Transverse colon (tissue), 4 donors: ENCODE measurements at places on chromosomes 12 and 14.

DNA sequence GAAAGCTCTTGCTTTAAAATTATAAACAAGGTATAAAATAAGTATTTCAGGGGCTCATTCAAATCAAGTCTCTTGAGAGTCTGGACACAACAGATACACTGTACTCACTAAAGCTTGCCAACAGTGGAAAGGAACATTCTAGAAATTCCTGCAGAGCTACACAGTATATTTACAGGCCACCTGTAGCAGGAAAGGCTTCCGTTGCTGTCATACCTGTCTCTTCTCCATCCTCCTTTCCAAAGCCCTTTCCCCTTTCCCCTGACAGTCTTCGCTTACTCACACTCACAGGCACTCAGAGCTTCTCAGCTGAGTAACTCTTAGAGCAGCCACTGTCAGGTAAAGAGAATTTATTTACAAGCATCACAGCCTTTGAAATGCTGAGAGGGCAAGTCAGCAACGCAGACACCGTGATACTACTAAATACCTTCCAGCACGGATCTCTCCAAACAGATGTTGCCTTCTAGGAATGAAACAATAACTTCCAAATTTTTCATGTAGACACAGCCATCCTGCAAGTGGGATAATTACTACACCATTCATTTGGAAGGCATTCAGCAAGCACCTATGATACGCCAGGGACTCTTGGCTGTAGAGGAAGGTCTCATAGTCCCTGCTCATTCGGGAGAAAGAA, 167.9 kb downstream of the FOXN3 start:
- no peak for DNase-seq

GRCh38 chr14:81305065-81305464, 84.3 kb upstream of the GTF2A1 start:
- DNase-seq: no peak

GRCh38 chr12:125634813-125635212, 569.6 kb downstream of the AACS start:
- DNase-seq: no peak

GRCh38 chr12:42129595-42130204, 15.0 kb downstream of the GXYLT1 start:
- peak; percentile 13 for DNase-seq

- no peak for DNase-seq
These were observed 279.5 kb downstream of the ETNK1 start for GRCh38 chr12:22904485-22904884.

- DNase-seq: no peak
These were observed 159.5 kb upstream of the NRXN3 start for GRCh38 chr14:78010688-78011087.

GRCh38 chr12:252636-253035, 10.0 kb downstream of the SLC6A13 start:
- no peak for DNase-seq

DNA sequence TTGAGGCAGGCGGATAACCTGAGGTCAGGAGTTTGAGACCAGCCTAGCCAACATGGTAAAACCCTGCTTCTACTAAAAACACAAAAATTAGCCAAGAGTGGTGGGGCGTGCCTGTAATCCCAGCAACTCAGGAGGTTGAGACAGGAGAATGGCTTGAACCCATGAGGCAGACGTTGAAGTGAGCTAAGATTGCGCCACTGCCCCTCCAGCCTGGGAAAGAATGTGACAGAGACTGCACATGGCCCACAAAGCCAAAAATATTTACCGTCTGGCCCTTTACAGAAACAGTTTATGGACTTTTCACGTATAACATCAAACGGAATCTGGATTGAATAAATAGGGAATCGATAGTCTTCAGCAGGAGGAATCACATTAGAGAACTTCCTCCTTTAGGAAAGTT, 3.5 kb downstream of the RSRC2 start:
- no peak for DNase-seq

- no peak for DNase-seq
These were observed 4.5 kb downstream of the RAB5B start for GRCh38 chr12:55978393-55978792.

- no peak for DNase-seq
These were observed 130.7 kb downstream of the GPHN start for GRCh38 chr14:66638689-66639088.

DNA sequence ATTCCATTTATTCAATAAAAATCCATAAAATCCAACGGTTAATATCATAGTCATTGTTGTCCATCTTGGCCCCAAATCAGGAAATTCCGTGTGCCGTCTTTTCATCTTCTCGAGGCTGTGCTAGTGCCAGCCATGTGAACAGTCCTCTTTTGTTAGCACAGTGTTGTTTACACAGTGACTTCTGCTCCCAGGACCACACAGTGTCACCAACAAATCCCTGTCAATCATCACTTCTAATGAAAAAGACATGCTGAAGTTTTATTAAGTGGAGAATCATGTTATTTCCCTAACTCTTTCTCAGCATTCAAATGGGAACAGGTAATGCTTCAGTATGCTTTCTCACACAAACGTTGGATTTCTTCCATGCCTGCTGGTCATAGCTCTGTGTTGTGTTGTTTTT, 1.9 kb upstream of the SLCO1A2 start:
- no peak for DNase-seq

DNA sequence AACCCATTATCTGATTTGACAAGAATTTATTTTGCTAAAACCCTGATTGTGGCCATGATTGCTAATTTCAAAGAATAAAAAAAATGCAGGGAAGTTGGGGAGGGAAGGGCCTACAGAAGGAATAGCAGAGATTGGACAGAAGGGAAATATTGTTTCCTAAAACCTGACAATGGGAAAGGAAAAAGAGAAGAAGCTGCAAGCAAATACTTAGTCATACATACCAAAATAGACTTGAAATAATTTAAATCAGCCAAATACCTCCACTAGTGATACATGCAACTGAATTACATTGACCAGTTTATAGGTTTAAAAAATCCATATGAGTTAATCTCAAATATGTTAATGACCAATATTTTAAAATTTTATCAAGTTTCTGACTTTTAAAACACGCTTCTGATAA, 75.1 kb downstream of the PELI2 start:
- no peak for DNase-seq

DNA sequence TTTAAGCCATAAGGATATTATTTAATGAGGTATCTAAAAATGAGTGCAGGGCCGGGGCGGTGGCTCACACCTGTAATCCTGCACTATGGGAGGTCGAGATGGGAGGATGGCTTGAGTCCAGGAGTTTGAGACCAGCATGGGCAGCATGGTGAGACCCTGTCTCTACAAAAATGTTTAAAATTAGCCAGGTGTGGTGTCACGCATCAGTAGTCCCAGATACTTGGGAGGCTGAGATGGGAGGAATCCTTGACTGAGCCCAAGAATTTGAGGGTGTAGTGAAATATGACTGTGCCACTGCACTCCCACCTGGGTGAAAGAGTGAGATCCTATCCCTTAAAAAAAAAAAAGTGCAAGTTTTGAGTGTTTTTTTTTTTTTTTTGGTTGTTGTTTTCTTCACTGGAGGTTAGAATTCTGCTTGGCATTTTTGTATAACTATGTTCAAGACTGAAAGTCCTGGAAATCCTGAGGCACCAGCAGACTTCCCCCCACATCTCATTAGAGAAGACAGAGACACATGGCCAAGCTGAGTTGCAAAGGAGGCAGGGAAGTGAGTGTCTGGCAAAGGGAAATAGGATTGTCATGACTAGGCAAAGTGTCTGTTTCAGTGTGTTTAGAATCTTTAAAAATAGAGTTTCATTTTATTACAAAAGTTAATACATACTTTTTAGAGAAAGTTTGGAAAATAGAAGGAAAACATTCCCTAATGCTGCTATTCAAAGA, 53.5 kb upstream of the DUSP6 start:
- DNase-seq: no peak

DNA sequence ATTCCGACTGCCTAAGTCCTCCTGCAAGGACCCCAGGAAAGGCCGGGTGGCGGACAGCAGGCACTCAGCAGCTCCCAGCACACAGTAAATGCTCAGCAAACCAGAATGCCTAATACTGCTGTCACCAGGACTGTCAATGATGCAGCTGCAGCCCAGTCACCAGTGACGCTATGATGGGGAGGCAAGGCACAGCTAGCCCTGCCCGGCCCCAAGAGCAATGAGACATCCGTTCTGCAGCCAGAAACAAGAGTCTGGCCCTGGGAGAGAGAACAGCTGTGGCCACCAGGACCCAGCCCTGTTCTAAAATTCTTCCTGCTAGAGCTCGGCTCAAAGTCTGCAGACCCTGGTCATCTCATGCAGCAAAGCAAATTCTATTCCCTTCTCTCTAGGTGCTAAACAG, 69.8 kb downstream of the NCOR2 start:
- DNase-seq: no peak

DNA sequence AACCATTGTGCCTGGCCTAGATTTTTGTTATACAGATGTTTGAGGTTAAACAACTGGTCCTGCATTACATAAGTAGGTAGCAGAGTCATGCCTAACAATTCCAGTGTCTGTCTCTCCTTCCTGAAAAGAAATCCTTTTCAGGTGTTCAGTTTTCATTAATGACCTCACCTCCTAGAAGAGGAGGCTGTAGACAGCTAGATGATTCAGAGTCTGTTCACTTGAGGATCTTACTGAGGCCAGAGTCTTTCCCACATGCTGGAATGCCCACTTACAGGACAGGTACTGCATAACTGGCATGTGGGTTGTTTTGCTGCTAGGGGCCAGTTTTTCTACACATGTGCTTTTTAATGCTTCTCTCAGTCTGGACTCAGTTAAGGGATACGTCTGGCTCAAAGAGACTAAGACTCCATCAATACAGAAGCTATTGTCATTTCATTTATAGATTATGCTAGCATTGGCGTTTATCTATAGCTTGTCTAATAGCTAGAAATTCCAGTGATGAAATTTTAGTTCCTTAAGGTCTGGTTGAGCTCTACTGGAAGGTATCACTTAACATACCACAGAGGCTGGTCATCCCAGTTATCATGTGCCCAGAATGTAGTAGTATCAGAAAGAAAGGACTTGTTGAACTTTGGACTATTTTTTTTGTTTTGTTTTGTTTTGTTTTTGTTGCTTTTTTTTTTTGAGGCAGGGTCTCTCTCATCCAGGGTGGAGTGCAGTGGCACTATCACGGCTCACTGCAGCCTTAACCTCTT, 206.4 kb downstream of the ERC1 start:
- DNase-seq: no peak

DNA sequence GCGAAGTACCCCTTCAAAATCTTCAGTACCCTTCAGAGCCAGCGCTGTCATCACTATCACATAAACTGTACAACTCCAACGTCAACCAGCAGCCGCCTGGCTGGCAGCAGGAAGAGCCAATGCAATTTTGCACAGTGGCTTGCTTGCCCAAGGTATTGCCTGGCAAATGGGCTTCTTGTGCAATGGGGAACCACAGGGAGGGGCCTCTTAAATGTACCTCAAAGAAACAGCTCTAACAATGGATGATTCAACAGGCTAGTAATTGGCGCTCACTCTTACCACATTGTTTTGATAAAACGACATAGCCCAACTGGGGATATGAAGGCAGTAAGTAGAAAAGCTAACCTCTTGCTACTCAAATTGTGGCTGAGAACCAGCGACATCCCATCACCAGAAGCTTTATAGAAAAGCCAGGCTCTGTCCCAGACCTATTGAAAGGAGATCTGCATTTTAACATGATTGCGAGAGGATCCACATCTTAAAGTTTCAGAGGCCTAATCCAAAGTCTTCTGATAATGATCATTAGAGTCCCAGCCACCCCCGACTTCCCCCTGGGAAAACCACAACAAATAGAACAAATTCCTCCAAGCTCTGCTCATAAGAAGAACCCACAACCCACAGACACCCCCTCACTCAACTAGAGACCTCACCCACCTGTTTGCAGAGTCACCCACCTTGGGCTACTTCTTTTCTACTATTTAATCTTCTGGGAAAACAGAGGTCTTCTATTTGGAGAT, 125.3 kb upstream of the HIF1A start:
- no peak for DNase-seq

GRCh38 chr12:95003921-95004272, 400 bp upstream of the NDUFA12 start:
- no peak for DNase-seq

- DNase-seq: no peak
These were observed 528.4 kb upstream of the LMO3 start for GRCh38 chr12:17134315-17134714.

DNA sequence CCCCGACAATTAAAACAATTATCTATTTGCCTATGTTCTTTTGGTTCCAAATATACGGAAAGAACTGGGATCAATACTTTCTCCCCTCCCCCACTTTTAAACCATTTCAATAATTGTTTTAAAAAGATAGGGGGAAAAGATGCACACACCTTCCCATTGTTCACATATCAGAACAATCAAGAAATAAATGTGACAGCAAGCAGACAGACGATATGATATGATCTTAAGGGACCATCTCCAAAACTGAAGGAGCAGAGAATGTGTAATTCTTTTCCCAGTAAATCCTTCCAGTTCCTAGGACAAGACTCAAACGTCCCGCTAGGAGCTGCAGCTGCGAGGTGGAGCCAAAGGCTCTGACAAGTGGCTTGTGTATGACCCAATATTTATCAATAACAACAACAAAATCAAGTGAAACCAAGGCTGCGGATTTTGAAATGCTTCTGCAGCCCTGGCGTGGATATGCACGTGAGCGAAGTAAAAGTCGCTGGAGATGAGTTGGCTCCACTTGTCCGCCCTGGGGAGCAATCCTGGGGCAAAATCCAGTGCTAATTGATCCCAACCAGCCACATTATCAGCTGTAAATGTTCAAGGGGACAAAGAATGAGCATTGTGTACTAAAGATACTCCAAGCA, 8.2 kb upstream of the FOXG1 start:
- DNase-seq: no peak

DNA sequence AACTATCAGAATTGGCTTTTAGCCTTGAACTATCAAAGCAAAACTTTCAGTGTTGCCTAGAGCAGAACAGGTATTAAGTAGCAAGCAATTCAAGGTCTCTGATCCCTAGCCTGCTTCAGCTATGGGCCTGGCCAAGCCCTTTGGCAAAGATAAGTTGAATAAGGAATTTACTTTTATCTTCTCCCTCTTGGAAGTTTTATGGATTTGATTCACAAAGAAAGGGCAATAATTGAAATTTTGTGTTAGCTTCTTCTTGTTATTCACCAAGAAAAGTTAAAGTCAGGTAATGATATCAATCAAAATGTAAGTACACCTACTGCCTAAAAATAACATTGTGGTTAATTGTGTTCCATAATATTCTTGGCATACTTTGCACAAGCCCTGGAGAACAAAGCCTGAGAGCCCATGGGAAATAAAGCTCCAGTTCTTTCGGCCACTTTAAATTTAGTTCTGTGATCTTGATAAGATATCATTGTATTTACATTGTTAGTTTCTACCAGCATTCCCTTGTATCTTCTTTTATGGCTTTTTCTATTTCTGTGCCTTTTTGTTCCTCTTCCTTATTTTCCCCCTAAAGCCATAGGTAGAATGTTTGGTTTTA, 158.0 kb downstream of the RAD51B start:
- DNase-seq: no peak

GRCh38 chr14:50070840-50071548, 45.4 kb downstream of the VCPKMT start:
- no peak for DNase-seq
